Inflammatory macrophage (primary cell): ENCODE measurements at places on chromosomes 6 and 20.

DNA sequence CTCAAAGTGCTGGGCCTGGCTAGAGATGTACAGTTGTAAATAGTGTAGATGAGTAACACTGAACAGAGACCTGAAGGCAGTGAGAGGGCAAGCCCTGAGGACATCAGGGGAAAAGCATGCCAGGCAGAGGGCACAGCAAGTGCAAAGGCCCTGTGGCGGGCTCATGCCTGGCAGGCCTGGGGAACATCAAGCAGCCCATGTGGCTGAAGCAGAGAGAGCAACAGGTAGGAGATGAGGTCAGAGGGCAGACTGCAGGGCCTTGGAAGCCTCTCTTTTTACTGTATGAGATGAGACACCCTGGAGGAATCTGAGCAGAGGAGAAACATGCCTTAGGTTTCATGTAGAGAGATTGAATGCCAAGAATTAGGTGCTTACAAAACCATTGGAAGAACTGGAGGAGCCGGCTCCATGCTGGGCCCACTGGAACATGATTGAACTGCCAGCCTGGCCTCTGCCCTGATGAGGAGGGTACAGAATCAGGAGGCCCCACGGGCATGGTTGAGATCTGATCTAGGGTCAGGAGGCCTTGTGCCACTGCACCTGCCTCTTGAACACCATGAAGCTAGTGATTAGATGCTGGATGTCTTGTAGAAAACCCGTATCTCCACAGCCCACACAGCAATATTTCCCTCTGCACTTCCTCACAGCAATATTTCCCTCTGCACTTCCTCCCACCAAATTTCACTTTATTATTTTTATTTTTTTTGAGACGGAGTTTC, 5.9 kb upstream of the HMGA1 start:
- peak; percentile 39 for DNase-seq

DNA sequence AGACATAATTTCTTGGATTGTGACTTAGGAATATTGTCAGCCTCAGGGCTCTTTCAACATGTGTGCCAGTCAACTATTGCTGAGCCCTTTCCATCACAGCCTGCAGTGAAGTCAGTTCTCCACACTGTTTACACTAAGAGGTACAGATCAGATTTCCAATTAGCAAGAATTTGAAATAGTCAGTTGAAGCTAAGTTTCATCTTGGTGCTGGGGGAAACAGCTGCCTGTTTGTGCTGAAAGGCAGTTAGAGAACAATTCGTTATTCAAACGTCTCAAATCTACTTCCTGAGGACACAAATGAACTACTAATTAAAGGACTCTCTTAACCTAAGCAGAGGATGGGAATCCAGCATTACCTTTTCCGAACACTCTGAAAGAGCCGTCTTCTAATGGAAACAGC, 25.9 kb downstream of the ADGRF1 start:
- DNase-seq = no peak

DNA sequence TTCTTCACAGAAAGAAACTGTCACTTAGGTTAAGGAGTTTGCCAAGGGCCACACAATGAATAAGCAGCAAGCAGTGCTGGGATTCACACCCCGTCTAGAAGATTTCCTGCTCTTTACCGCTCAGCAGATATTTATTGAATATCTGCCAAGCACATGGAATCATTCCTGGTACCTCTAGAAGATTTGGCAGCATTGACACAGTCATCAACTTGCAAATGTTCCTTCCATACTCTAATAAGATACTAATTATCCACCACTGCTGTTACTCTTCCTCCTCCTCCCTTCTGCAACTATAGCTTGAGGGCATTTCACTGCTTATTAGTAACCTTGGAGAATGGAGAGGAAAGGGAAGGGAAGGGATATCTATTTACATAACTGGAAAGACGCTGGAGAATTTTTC, 13.0 kb downstream of the MOXD1 start:
- DNase-seq = no peak

GRCh38 chr6:94045099-94045829, 625.9 kb upstream of the EPHA7 start:
- no peak for DNase-seq

GRCh38 chr6:139858429-139858828, 484.0 kb upstream of the CITED2 start:
- no peak for DNase-seq

- no peak for DNase-seq
Observed at GRCh38 chr6:101181006-101181405, 212.5 kb upstream of the GRIK2 start.

GRCh38 chr6:64504503-64504902, 868.9 kb downstream of the PHF3 start:
- no peak for DNase-seq

DNA sequence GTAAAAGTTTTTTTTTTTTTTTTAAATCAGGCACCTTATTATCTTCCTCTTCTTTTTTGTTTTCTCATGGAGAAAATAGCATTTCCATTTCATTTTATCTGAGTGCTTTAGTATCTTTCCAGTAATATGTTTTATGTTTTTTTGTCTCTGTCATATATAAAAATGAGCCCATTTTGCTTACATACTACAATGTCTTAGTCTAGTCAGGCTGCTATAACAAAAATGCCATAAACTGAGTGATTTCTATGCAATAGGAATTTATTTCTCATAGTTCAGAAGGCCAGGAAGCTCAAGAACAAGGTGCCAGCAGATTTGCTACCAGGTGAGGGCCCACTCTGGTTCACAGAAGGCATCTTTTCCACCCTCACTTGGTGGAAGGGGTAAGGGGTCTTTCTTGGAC, 35.7 kb upstream of the AIG1 start:
- no peak for DNase-seq

- peak; percentile 50 for DNase-seq
Observed at GRCh38 chr6:13538084-13538483, 36.3 kb upstream of the SIRT5 start.

DNA sequence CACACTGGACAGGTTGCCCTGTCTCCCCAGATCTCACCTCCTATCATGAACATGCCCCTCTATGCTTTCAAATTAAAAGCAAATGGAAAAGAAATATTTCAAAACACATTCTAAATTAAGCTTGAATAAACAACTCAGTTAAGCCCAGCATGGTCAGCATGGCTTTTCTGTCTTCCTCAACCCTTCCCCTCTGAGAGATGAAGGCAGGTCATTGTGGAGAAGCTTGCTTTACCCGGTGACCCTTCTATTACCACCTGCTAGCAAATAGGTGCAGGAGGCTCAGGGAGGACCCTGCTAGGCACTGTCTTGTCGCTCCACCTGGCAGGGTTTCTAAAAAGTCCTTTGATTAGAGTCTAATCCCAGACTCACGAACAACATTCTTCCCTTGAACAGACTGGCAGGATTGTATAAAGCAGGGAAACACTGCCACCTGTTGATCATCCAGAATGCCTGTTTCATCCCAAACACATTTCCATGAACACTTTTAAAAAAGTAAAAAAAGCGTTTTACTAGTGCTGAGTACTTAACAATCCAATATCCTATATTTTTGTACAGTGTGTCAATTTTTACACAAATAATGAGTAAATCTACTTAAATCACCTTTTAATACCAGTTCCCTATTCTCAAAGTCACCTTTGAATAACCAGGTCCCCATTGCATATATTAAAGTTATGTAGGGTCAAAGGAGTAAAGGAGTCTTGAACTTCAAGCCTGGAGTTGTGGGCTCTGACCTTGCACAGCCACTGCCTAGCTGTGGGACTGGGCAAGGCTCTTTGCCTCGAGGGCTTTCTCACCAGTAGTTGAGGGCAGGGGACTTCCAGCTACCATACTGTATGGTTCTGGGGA, 75.5 kb downstream of the GPR6 start:
- DNase-seq = peak; percentile 59

DNA sequence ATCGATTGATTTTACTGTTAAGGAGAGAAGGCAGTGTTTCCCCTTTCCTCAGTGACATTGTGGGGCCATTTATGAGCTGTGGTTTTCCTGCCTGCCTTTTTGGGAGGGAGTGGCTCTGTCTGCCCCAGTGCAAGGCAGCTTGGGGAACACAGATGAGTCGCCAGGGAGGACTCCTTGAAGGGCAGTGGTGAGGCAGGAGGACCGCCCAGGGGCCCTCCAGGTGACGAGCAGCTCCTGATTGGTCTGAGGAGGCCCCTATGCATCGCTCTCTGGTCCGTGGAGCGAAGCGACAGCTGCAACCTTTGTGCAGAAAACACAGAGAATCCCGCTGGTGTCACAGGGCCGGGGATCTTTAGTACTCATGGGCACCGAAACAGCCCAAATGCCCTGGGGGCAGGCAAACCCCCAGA, 100.3 kb downstream of the TMEM242 start:
- peak; percentile 26 for DNase-seq

DNA sequence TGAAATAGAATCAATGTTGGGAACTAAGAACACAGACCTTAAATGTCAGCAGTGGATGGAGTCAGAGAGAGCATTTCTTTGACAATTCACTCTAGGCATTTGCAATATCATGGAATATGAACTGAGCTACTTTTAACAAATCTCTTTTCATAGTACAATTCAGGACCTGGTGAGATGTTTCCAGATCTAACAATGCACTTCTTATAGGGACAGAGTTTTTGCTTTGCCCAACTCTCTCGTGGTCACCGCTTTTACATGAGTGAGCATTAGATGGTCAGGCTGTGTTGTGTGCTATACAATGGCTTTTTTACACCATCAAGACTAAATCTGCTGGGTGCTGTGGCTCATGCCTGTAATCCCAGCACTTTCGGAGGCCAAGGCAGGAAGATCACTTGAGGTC, 233.6 kb downstream of the ATXN1 start:
- no peak for DNase-seq

DNA sequence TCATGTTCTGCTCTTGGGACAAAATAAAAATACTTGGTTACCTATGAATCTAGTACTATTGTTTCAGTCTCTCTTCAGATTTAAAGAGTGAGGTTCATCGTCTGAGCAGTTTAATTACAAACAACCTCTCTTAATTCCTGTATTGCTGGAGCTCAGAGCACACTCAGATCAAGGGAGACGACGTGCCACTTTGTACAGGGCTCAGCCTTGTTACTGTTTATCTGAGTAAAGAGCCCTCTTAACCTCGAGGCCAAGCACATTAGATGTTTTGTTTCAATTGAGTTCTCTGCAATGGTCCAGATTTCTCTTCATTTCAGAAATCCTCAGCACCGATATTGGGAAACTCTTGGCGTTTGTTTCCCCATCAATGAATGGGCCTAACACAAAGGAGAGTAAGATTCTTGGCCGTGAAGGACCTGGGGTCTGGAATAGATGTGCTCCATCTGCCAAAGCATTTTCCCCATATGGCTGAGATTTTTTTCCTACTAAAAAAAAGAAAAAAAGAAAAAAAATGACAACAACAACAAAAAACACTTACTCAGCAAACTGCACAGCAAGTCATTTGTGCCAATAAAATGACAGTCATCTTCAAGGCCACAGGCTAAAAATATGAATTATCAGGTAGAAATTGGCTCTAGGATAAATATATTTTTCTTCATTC, 82.6 kb upstream of the CCN6 start:
- DNase-seq = no peak

DNA sequence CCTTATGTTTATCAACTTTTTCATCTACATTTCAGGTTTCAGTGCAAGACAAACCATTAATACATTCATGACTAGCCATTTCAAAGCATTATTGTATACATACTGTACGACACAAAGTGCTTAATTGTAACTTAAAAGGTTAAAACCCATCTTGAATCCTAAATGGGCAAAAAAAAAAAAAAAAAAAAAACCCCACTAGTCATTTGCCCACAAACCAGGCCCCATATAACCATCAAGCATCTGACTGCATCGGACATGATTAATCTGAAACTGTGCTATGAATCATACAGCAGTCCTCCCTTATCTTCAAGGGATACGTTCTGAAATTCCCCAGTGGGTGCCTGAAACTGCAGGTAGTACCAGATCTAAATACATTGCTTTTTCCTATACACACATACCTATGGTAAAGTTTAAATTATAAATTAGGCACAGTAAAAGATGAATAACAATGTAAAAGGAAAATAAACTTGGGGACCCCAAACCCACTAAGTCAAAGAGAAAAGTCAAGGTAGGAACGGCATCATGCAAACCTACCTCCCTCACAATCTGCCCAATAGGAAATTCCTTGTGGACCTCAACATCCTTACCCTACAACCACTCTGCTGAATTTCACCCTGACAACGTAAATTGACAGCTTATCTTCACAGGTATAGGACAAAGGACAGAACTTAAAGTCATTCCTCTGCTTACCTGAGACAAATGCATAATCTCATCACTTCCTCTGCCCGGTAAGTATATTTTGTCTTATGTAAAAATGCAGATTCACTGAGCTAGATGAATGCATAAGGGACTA, 14.3 kb downstream of the B4GALT5 start:
- no peak for DNase-seq

DNA sequence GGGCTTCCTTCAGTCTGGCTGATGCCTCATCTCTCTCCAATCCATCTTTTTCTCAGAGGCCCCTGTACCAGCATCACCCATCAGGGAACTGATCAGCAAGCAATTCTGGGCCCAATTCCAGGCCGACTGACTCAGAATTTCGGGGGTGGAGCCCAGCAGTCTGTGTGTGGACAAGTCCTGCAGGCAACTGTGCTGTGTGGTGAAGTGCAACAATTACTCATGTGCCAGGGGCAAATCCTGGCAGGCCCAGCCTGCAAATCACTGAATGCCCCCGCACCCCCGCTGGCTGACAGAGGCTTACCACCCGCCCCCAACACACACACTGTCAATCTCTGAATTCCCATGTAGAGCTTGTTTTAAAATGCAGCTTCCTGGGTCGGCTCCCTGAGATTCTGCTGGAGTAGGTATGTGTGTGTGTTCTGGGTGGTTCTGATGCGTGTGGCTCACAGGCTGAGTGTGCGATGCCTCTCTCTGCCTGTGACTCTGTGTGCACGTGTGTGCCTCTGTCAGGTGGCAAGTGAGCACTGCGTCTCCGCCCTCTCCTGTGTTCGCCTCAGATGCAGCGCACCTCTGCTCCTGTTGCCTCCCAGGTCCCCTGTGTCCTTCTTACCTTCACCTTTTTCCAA, 45.4 kb downstream of the SSR1 start:
- DNase-seq = peak; percentile 61

DNA sequence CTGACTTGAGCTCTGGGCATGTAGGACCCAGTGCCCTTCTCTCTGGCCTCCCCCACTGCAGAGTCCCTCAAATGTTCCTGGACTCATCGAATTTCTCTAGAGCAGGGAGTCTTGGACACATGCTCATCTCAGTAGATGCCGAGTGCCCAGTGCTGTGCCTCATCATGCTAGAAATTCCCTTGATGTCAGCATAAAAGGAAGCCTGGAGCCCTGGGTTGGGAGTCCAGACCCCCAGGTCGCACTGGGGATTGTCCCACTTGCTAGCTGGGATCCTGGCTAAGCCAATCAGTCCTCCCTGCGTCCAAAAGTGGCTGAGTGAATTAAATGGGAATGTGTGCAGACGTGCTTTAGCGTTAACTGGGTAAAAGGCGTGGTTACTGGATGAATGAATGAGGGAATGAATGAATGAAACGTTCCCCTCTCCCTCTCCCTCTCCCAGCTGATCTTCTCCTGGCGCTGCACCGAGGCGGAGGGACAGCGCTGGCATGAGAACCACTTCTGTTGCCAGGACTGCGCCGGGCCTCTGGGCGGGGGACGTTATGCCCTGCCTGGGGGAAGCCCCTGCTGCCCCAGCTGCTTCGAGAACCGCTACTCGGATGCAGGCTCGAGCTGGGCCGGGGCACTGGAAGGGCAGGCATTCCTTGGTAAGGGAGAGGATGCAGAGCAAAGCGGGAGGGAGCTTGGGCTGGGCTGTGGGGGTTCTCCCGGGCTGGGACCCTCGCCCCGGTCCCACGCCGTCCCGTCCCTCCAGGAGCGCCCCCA, 1.6 kb upstream of the TOMM6 start:
- DNase-seq = no peak

GRCh38 chr20:48846516-48847492, 19.0 kb upstream of the PREX1 start:
- peak; percentile 75 for DNase-seq
